H1 (cell line): ENCODE measurements at places on chromosomes 5 and 9.

GRCh38 chr5:38193015-38193581, 65.3 kb upstream of the EGFLAM start:
- no peak overlapping the region for H3K4me3 ChIP-seq
- peak; percentile 83 for DNase-seq
- no peaks in the 10 kb centered on the region for H3K27me3 ChIP-seq

GRCh38 chr5:135493406-135494180, 41.4 kb upstream of the TIFAB start:
- H3K27ac ChIP-seq: no peak overlapping the region
- H3K27me3 ChIP-seq: peaks cover 98% of the 10 kb centered on the region
- no peak overlapping the region for H3K4me3 ChIP-seq
- peaks cover 34% of the 10 kb centered on the region for H3K4me1 ChIP-seq
- no peak for DNase-seq

DNA sequence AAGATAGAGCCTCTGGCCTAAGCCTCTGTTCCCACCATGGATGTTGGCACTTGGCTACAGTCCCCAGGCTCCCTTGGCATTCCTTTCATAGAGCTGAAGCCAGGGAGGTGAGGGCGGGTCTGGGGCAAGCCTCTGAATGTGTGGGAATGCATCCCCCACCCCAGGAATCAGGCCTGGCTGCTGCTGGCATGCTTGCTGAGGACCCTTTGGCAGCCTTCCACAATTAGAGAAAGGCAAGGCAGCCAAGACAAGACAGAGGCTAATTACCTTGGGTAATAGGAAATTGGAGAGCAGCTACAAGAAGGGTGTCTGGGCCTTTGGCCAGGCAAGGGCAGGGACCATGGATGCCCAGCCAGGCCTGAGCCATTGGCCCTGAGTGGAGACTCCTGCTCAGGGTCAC, 204.4 kb upstream of the TRIM32 start:
- H3K4me1 ChIP-seq: peaks cover 6% of the 10 kb centered on the region; the same call in 1 of the 2 replicates
- H3K27ac ChIP-seq: no peak overlapping the region
- H3K4me3 ChIP-seq: no peak overlapping the region
- H3K27me3 ChIP-seq: no peaks in the 10 kb centered on the region
- DNase-seq: no peak
- H3K36me3 ChIP-seq: no peaks in the 10 kb centered on the region

DNA sequence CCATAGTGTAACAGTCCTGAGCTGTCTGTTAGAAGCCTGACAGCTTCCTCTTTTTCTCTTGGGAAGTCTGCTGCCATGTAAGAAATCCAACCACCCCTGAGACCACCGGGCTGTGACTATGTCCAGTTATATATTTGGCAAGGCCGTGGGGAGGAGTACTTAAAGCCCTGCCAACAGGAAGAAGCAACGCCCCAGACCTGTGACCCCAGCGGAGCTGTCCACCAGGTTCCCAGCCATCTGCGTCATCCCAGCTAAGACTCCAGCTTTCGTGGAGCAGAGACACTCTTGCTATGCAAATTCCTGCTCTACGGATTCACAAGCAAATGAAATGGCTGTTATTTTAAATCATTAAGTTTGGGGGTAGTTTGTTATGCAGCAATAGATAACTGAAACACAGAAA, 417.3 kb downstream of the TLE4 start:
- H3K27me3 ChIP-seq: no peaks in the 10 kb centered on the region
- H3K27ac ChIP-seq: no peak overlapping the region
- no peaks in the 10 kb centered on the region for H3K4me1 ChIP-seq

DNA sequence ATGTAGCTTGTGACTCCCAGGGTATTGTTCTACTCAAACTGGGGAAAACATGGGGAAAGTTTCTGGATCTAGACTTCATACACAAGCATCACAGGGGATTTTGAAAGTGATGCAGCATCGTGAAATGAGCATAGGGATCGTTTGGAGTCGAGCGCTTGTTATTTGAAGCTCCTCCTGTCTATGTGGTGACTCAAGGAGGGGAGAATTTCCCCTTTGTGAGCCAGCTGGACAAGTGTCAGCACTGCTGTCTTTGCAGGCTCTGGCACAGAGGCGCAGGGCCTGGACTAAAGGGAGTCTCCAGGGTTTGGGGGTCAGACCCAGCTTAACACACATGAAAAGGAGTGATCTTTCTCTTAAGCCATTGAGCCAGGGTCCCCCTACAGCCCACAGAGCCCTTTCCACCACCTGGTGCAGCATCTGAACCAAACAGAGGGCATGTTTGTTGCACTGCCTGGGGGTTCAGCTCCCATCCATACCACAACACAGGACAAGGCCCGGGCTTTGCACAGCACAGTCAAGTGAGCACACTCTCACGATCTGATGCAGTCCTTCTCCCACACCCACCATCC, 51.0 kb downstream of the IRF1 start:
- peaks cover 6% of the 10 kb centered on the region for H3K4me1 ChIP-seq
- DNase-seq: no peak
- no peaks in the 10 kb centered on the region for H3K27me3 ChIP-seq
- no peaks in the 10 kb centered on the region for H3K36me3 ChIP-seq
- no peak overlapping the region for H3K27ac ChIP-seq

GRCh38 chr5:160390787-160391696, 8.8 kb downstream of the FAM200C start:
- no peaks in the 10 kb centered on the region for H3K27me3 ChIP-seq
- H3K27ac ChIP-seq: no peak overlapping the region
- no peak overlapping the region for H3K4me3 ChIP-seq
- DNase-seq: no peak
- H3K36me3 ChIP-seq: no peaks in the 10 kb centered on the region

- no peak overlapping the region for H3K4me3 ChIP-seq
- no peaks in the 10 kb centered on the region for H3K36me3 ChIP-seq
- DNase-seq: no peak
- no peaks in the 10 kb centered on the region for H3K4me1 ChIP-seq
Measured at GRCh38 chr9:12640016-12640587, 53.1 kb upstream of the TYRP1 start.

- DNase-seq: no peak
- no peaks in the 10 kb centered on the region for H3K36me3 ChIP-seq
- H3K27ac ChIP-seq: no peak overlapping the region
- H3K4me1 ChIP-seq: no peaks in the 10 kb centered on the region
Measured at GRCh38 chr5:10826971-10827370, 65.9 kb upstream of the DAP start.

DNA sequence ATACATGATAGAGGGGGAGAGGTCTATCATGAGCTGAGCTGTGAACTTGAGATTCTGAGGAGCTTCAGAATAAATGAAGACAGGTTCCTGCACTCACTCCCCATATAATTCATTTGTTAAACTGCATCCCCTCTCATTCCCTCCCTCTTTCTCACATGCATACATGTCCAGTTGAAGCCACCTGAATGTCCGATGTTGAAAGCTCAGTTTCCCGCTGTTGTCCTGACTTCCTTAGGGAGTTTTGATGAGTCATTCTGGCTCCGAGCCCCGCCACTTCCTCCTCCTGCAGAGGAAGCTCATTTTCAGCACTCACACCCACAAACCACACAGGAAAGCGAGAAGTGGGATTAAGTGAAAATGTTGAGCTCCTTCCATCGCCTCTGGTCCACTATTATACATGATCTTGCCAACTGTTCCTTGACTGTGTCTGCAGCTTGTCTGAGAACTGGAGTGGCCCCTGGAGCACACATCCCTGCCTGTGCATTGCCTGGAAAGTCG, 121.2 kb downstream of the CEMIP2 start:
- no peaks in the 10 kb centered on the region for H3K36me3 ChIP-seq
- H3K27me3 ChIP-seq: no peaks in the 10 kb centered on the region; the same call in 1 of the 2 replicates
- H3K27ac ChIP-seq: no peak overlapping the region
- no peaks in the 10 kb centered on the region for H3K4me1 ChIP-seq
- no peak overlapping the region for H3K4me3 ChIP-seq
- DNase-seq: no peak

GRCh38 chr9:110050925-110051355, 157.0 kb downstream of the C9orf152 start:
- H3K27ac ChIP-seq: no peak overlapping the region
- H3K4me3 ChIP-seq: no peak overlapping the region
- peaks cover 7% of the 10 kb centered on the region for H3K4me1 ChIP-seq
- DNase-seq: no peak
